ENCODE measurements at places on chromosomes 6 and 20. TPM values are rescaled to one million over a fixed set of nuclear protein-coding genes. Genes with fewer than 3 reads are reported as not detected.

- H3K27ac ChIP-seq = no peak overlapping the region
- no peak overlapping the region for H3K4me3 ChIP-seq
- no peaks in the 10 kb centered on the region for H3K36me3 ChIP-seq
Measured at GRCh38 chr20:32052778-32053362, 828 bp downstream of the HCK start.

DNA sequence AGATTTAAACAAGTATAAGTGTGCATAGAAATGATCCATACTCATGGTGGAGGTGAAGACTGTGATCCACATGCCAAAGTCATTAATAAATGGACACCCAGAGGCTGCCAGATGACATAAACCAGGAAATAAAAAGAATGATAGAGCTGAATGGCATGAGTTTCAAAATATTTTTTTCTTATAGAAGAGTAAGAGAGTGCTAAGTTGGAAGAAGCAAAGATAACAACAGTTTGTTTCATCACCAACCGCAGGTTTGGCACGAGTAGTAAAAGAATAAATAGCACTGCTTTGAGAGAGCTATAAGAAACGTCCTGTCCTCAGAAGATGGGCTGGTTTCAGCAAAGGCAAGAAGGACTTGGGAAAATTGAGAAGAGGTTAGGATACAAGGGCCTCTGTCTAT is 246.9 kb downstream of the UBE3D start:
- no peak overlapping the region for H3K4me3 ChIP-seq
- DNase-seq = no peak
- no peaks in the 10 kb centered on the region for H3K36me3 ChIP-seq
- no peaks in the 10 kb centered on the region for H3K27me3 ChIP-seq
- no peak overlapping the region for H3K27ac ChIP-seq

BANF2 gene
- polyA plus RNA-seq = not detected

GRCh38 chr20:50814438-50815161 is 19.7 kb downstream of the BCAS4 start:
- DNase-seq = no peak
- no peaks in the 10 kb centered on the region for H3K4me1 ChIP-seq
- no peaks in the 10 kb centered on the region for H3K27me3 ChIP-seq
- H3K4me3 ChIP-seq = no peak overlapping the region
- H3K36me3 ChIP-seq = no peaks in the 10 kb centered on the region

GRCh38 chr6:73644030-73644429 is 9.8 kb downstream of the SLC17A5 start:
- no peak overlapping the region for H3K4me3 ChIP-seq
- H3K4me1 ChIP-seq = peaks cover 8% of the 10 kb centered on the region
- no peak overlapping the region for H3K27ac ChIP-seq
- no peak for DNase-seq
- H3K36me3 ChIP-seq = no peaks in the 10 kb centered on the region

DNA sequence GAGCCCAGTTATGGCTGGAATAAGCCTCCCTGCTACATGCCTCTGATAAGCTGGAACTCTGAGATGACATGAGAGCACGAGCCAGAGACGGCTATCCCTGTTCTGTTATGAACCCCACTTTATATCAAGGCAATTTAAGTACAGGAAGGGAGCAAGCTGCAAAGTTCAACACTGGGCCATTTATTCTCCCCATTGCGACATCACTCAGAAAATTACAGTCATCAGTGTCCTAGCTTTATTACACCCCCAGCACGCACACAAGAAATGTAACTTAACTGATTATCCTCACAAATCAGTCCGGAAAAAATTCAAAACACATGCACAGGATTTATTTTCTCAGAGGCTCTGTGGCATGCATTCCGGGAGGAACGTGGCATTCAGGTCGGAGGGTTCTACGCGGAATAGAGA is 125.3 kb upstream of the SLC2A12 start:
- H3K27me3 ChIP-seq = no peaks in the 10 kb centered on the region
- peaks cover 30% of the 10 kb centered on the region for H3K4me1 ChIP-seq
- H3K36me3 ChIP-seq = peaks cover 13% of the 10 kb centered on the region

DNA sequence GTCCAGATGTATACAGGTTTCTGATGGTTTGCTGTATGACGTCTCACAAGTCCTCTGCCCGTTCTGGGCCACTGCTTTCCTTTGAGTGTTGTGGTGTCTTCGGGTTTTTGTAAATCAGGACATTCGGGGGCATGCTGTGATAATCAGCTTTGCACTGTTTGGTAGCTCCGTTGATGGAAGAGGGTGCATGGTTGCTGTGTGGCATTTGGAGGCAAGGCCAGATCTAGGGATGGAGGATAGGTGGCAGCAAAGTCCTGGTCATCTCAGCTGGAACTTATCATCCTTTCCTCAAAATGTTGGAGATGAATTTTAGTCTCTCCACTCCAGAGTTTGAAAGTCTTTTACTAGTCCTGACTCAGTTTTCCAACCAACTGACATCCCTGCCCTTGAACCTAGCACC is 91.0 kb downstream of the SCP2D1 start:
- H3K4me1 ChIP-seq = no peaks in the 10 kb centered on the region
- no peak overlapping the region for H3K27ac ChIP-seq
- no peak for DNase-seq
- no peaks in the 10 kb centered on the region for H3K27me3 ChIP-seq
- H3K36me3 ChIP-seq = no peaks in the 10 kb centered on the region

- H3K4me1 ChIP-seq = no peaks in the 10 kb centered on the region
- H3K27ac ChIP-seq = no peak overlapping the region
- no peak for DNase-seq
- H3K27me3 ChIP-seq = peaks cover 13% of the 10 kb centered on the region
- no peaks in the 10 kb centered on the region for H3K36me3 ChIP-seq
- H3K4me3 ChIP-seq = no peak overlapping the region
Measured at GRCh38 chr20:34246126-34246626, 5.0 kb downstream of the ASIP start.

SLC17A2 gene
- not detected for polyA plus RNA-seq

RIMS1 gene
- polyA plus RNA-seq = 0.05 TPM

- no peak overlapping the region for H3K4me3 ChIP-seq
- H3K4me1 ChIP-seq = peaks cover 13% of the 10 kb centered on the region
- no peaks in the 10 kb centered on the region for H3K36me3 ChIP-seq
- no peak for DNase-seq
Measured at GRCh38 chr6:3136292-3137011, 17.9 kb downstream of the BPHL start.

FLRT3 gene
- 0.08 TPM for polyA plus RNA-seq

GRCh38 chr20:45822857-45823256 is 4.3 kb downstream of the TNNC2 start:
- no peak overlapping the region for H3K4me3 ChIP-seq
- H3K27ac ChIP-seq = no peak overlapping the region
- DNase-seq = no peak
- no peaks in the 10 kb centered on the region for H3K36me3 ChIP-seq
- H3K27me3 ChIP-seq = peaks cover 16% of the 10 kb centered on the region

- H3K4me3 ChIP-seq = no peak overlapping the region
- H3K36me3 ChIP-seq = no peaks in the 10 kb centered on the region
- no peaks in the 10 kb centered on the region for H3K27me3 ChIP-seq
- DNase-seq = no peak
- H3K4me1 ChIP-seq = no peaks in the 10 kb centered on the region
- H3K27ac ChIP-seq = no peak overlapping the region
Measured at GRCh38 chr20:20904501-20904831, 192.0 kb upstream of the RALGAPA2 start.

WFDC5 gene
- not detected for polyA plus RNA-seq

GRCh38 chr6:32796848-32797776 is 19.7 kb downstream of the HLA-DOB start:
- DNase-seq = peak; percentile 65
- peaks cover 67% of the 10 kb centered on the region for H3K27me3 ChIP-seq
- H3K4me3 ChIP-seq = no peak overlapping the region
- H3K4me1 ChIP-seq = no peaks in the 10 kb centered on the region

- H3K4me1 ChIP-seq = no peaks in the 10 kb centered on the region
- no peaks in the 10 kb centered on the region for H3K27me3 ChIP-seq
- peaks cover 4% of the 10 kb centered on the region for H3K36me3 ChIP-seq
- DNase-seq = no peak
- H3K27ac ChIP-seq = no peak overlapping the region
- H3K4me3 ChIP-seq = no peak overlapping the region
Measured at GRCh38 chr20:33370291-33370690, 31.0 kb downstream of the CDK5RAP1 start.

- H3K27me3 ChIP-seq = no peaks in the 10 kb centered on the region
- no peak for DNase-seq
- no peak overlapping the region for H3K4me3 ChIP-seq
- no peak overlapping the region for H3K27ac ChIP-seq
- H3K4me1 ChIP-seq = no peaks in the 10 kb centered on the region
Measured at GRCh38 chr6:110652520-110652919, 162.7 kb downstream of the CDK19 start.

- peaks cover 24% of the 10 kb centered on the region for H3K4me1 ChIP-seq
- no peaks in the 10 kb centered on the region for H3K36me3 ChIP-seq
- H3K27me3 ChIP-seq = no peaks in the 10 kb centered on the region
Measured at GRCh38 chr6:167683028-167683862, 143.5 kb upstream of the AFDN start.

DNA sequence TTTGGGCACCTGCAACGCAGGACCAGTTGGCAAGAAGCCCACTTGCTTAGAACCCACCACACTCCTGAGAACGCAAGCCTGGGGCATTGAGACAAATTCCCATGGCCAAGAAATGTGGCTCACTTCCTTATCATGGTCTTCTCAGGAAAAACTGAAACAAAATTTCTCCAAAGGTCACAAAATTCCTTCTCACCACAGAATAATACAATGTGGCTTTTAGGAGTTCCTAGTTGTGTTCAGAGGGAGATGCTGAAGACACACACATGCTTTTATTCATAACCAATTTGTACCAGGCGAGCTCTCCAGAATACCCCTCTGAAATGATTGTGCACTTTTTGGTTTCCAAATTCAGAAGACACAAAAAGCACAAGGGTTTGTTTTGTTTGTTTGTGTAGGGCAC is 31.6 kb downstream of the ADTRP start:
- H3K4me1 ChIP-seq = no peaks in the 10 kb centered on the region
- DNase-seq = no peak
- no peak overlapping the region for H3K4me3 ChIP-seq
- H3K27me3 ChIP-seq = no peaks in the 10 kb centered on the region
- H3K27ac ChIP-seq = no peak overlapping the region
- no peaks in the 10 kb centered on the region for H3K36me3 ChIP-seq

DNA sequence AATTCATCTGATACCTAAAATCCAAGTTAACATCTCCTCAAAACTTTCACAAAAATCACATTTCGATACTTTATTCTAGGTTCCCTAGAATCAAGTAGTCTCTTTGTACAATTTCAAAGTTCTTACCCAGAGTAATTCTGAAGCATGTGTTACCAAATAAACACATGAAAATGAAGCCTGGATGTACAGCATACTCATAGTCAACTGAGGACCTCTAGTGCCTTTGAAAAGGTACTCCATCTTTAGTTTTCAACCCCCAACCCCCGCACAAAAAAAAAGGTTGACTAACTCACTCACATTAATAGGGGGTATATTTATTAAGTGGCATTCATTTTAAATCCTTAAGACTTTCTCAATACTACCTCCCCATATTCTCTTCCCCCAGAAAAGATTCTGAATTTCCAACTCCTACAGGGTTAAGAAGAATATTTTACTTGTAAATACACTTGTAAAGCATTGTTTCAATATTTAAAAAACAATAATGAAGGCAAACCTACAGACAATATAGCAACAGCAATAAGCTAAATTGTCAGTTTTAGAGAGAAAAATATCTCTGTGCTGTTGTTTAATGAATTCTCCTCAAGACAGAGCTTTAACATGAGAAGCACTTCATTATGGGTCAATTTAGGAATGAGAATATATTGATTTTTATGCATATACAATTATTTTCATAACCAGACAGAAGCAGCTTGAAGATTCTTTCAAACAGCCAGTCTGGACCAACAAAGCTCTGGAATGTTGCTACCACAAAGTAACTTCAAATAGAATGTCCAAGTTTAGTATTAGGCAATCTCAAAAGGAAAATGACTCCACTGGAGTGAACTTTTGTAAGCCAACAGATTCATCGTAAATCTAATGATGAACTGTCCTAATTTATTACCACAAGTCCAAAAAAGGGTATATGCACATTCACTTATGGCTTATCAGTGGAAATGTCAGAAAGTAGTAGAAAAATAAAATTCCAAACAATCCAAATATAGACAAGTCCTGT is 3.3 kb downstream of the PLN start:
- H3K36me3 ChIP-seq = no peaks in the 10 kb centered on the region
- H3K4me1 ChIP-seq = no peaks in the 10 kb centered on the region
- peak; percentile 79 for DNase-seq
- H3K27me3 ChIP-seq = no peaks in the 10 kb centered on the region
- no peak overlapping the region for H3K27ac ChIP-seq

VWA7 gene
- 0.11 TPM for polyA plus RNA-seq

DNA sequence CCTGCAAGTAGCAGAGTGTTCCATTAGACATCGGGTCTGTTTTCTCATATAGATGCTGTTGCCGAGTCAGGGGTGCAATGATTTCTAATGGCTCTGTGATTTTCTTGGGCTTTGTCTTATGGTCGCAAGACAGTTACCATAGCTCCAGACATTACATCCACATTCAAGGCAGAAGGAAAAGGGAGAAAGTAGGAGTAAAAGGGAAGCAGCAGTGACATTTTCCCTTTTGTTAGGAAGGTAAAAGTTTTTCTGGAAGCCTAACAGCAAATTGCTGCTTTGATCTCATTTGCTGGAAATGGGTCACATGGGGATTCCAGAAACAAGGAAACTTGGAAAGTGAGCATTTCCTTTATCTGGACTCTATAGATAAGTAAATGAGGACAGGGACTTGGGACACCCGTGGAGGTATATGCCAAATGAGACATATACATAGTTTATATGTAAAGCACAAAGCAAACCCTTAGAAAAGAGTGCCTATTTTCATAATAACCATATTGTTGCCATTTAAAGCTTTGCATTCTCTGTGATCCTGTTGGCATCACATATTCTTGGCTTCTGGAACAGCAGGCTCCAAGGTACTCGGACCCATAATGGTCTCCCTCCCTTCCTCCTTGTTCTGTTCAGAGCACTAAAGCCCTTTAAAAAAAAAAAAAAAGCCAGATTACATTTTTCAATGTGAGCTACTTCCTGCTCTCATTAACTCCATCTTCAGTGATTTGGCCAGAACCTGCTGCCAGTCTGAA is at the start of gene C20orf202:
TSS of gene C20orf202 (plus strand) at position 693 of the 743 bp plus-strand sequence. CDS start 132 bp downstream, outside the sequence.
- H3K4me3 ChIP-seq = no peak within 1 kb of the TSS
- no peak for DNase-seq
- H3K27me3 ChIP-seq = peaks cover 10% of the 10 kb centered on the region
- H3K36me3 ChIP-seq = no peaks in the 10 kb centered on the region
- H3K4me1 ChIP-seq = no peaks in the 10 kb centered on the region

DNA sequence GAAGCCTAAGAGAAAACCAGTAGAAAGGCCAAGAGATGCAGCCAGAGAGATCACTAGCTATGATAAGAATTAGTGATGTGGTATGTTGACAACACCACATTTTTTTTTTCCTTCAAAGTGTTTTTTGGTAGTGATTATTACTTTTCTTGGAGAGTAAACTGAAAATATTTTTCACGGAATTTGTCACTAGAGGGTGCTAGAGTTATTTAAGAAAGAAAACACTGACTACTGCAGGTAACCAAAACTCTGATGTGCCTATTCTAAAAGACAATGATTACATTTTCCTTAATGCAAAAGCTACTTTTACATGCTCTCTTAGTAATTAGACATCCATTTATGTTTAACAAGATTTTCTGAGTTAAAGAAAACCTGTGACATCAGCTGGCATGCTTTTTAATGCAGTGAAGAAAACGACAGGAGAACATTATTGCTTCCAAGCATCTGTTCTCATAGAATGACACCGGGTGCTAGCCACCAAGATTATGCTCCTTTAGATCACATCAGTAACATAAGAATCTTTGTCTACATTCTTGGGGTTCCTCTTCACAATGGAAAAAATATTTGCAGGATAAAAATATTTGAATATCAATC is 28.8 kb downstream of the RWDD2A start:
- peaks cover 9% of the 10 kb centered on the region for H3K4me1 ChIP-seq
- peak; percentile 46 for DNase-seq
- H3K36me3 ChIP-seq = no peaks in the 10 kb centered on the region

Measured in endothelial cell of umbilical vein (primary cell).